ENCODE measurements at places on chromosomes 13 and 19.
A peak's percentile ranks its signal among the peaks of the same experiment; 100 is the strongest.

DNA sequence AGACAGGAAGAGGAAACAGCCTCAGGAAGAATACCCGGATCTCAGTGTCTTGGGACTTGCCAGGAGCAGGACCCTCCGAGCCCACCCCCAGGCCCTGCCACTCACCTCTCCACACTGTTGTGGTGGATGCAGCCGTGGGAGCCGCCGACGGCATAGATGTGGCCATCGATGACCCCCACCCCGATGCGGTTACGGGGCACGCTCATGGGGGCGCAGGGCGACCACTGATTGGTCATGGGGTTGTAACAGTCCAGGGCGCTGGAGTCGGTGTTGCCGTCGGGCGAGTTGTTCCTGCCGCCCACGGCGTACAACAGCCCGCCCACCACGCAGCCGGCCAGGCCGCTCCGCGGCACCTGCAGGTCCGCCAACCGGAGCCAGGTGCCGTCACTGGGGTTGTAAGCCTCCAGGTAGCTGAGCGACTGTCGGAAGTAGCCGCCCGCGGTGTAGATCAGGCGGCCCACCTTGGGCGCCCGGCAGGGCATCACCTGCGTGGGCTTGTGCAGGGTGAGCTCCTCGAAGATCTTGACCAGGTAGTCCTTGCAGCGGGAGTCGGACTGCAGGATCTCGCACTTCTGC, 11.6 kb downstream of the KEAP1 start:
- DNase-seq = no peak

- DNase-seq = no peak
Observed at GRCh38 chr19:45409557-45409920, 3.1 kb downstream of the POLR1G start.

GRCh38 chr13:26382366-26382765, 128.4 kb downstream of the CDK8 start:
- DNase-seq = no peak

GRCh38 chr13:32426990-32427851, 709 bp downstream of the N4BP2L1 start:
- peak; percentile 63 for DNase-seq

DNA sequence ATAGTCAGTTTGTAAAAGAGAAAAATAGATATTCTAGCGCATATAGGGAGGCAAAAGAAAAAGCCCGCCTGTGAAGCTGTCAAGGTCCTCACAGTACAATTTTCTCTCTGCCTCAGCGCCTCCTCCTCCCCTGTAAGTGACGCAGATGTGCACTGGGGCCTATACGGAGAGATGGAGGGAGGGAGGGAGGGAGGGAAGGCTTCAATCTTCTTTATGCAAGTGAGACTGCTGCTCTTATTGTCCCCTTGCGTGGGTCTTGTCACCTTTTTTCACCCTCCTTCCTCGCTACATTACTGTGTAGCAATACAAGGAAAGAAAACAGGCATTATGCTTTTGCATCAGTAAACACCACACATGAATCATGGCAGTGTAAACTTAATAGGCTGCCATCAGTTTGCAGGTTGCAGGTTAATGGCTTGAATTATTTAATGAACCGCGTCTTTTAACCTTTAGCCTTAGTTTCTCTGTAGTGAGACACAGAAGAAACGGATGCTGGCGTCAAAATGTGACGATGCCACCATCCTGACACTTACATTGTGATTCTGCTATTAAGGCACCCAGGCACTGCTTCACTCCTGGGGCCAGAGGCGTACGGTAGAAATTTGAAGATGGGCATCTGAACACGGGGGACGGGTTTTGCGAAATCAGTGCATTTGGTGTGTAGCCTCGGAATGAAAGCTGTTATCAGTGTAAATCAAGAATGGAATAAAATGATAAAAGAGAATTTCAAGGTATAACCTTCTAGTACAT, at the start of gene KLHL1:
TSS of gene KLHL1 (minus strand) at position 97 of the 750 bp plus-strand sequence. CDS start 753 bp downstream, outside the sequence.
- DNase-seq = no peak

DNA sequence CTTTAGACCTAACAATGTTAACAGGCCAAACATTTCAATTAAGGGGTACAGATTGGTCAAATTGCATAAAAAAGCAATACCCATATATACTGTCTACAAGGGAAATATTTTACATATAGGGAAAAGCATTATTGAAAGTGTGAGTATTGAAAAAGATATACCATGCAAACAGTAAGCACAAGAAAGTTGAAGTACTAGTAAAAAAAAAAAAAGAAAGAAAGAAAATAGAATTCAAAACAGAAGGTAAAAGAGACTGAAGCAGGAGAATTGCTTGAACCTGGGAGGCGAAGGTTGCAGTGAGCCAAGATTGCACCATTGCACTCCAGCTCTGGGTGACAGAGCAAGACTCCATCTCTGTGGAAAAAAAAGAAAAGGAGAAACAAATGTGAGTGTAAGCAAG, 5.3 kb upstream of the TEX101 start:
- DNase-seq = no peak

GRCh38 chr13:43195551-43195950, 172.2 kb downstream of the DNAJC15 start:
- no peak for DNase-seq

DNA sequence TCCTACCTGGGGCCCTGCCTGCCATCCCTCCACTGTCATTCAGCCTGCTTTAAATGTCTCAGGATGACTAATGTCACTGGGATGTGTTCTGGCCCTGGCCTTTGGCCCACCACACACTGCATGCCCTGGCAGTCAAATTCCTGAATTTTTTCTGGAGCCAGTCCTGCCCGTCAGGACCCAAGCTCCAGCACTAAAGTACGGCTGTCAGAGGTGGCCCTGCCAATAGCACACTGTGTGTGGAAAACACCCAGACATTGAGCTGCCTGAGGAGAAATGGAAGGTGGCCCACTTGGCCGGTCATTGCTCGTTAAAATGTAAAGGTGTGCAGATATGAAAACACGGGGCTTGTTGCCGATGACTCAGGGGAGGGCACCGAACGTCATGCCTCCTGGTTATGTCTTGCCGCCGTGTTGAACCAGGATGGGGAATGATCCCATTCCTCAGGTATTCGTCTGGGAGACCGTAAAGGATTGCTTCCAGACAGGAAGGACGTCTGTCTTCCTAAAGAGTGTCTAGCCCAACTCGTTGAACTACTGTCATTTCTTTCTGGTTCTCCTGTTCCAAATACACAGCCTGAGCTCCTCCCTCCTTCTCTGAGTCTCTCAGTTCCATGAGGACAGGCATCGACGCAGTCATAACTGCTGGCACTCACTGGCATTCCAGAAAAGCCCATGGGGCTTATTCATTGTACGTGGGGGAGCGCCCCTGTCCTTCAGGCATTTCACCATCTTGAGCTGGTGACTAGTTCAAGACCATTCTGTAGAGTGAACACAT, 40.6 kb downstream of the COL4A2 start:
- DNase-seq = no peak

- DNase-seq = peak; percentile 65
Observed at GRCh38 chr13:46751811-46752635, 44.9 kb downstream of the ESD start.

DNA sequence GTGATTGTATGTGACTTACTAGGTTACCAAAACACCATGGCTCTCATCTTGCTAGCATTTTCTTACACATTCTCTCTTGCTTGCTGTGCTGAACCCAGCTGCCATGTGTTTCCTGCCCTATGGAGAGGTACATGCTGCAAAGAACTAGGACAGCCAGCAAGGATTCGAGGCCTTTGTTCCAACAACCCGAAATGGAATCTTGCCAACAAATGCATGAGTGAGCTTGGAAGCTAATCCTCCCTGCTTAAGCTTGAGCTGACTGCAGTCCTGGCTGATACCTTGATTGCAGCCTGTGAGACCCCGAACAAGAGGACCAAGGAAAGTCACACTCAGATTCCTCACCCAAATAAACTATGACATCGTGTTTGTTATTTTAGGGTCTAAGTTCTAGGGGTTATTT, 651.2 kb downstream of the SLITRK6 start:
- DNase-seq = no peak

DNA sequence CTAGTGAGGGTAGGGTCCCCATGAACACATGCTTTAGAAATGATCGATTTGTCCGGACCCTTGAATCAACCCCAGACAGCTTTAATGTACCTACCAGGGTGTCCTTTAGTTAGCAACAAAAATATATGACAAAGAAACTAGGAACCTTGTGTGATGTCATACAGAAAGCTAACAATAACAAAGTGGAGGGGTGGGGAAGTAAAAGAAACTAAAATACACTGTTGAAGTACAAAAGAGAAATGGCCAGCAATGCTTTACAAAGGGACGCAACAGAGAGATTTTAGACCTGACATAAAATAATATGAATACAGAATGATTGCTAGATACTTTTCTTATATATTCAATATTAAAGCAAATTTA, 40.0 kb downstream of the DZIP1 start:
- no peak for DNase-seq

- DNase-seq = no peak
Observed at GRCh38 chr13:112586334-112586960, 1.5 kb downstream of the TUBGCP3 start.

GRCh38 chr13:73212482-73212881, 153.7 kb downstream of the KLF5 start:
- no peak for DNase-seq
